Karpas-422 (cell line): ENCODE measurements at places on chromosomes 12 and 14.
A peak's percentile ranks its signal among the peaks of the same experiment; 100 is the strongest.

DNA sequence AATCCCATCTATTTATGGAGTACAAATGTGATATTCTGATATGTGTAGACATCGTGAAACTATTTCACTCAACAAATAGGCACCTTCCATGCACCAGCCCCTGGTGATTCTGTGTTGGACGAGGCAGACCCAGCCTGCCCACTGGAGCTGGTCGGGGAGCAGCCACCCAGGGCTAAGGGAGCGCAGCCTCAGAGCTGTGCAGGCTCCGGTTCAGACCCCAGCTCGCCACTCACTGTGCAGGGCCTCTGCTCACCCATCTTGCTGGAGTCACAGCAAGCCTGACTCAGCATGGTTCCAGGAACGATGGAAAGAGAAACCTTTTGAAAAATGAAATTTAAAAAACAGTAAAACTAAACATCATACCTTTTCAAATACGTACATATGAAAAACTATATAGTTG is 52.3 kb upstream of the BCL11B start:
- no peak for DNase-seq

GRCh38 chr12:63305901-63306875 is 155.2 kb upstream of the AVPR1A start:
- no peak for DNase-seq

- no peak for DNase-seq
These were observed 195.5 kb downstream of the PPM1H start for GRCh38 chr12:62739266-62740015.

DNA sequence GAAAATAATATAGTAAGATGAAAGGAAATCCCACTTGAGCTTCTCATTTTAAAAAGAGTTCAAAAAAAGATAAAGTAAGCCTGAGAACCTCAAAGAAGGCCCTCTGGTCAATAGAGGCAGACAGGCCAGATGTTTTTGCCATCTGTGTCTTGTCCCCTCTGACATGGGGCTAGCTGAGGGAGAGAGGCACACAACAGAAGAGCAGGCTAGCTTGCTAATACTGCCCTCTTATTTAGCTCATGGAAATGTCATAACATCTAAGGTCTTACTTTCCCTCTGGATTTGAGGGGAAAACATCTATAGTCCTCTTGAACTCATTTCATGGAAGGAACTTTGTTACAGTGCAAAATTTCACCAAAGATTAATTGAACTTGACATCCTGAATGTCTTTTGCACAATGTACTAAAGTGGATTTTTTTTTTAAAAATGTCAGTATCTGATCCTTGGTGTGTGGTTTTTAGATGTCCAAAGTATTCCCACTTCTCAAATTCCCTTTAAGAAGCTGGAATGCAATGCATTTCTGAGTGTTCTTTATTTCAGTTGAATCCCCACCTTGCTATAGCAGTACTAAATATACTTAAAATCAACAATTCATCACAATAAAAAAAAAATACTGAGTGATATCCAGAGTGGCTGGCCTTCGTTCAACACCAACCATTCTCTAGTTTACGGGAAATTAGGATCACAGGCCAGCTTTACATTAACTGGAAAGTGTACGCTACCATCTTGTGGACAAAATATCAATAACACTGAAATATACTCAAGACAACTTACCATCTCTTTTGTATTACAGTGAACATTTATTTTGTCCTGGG is 176.7 kb downstream of the PAH start:
- no peak for DNase-seq

GRCh38 chr14:23186913-23187654 is 3.6 kb upstream of the SLC7A8 start:
- DNase-seq = peak; percentile 81

GRCh38 chr12:97168804-97169203 is 261.7 kb downstream of the NEDD1 start:
- no peak for DNase-seq

DNA sequence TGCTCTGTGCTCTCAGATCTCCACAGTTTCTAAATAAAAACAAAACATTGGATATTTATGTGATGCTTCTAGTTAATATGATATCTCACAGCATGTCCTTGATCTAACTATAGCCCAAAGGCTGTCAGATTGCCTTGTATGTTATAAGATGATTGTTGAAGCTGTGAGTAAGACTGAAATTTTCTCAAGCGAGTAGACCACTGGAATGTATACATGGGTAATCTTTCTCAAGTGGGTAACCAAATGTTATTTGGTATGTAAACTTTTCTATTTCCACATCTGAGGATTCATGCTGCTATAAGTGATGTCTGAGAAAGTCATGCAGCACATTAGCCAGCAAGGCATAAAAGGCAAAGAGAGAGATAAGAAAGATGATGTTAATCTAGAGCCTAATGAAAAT is 886.7 kb downstream of the NRXN3 start:
- no peak for DNase-seq

DNA sequence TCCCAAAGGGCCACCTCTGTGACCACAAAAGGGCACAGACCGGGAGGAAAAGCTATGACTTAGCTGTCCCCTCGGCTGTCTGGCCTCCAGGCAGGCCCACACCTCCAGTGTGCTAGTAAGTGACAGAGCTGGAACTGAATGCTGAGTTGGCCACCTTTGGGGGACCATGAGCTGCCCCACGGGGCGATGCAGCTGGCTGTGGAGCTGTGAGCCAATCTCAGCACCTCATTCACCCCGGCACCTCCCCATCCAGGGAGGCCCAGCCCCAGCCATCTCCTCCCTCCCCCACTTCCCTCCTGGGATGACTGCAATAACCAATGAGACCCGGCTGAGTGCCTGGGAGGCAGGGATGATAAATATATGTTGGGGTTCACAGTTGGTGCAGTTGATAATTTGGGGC is 12.2 kb upstream of the TESC start:
- DNase-seq = peak; percentile 67

GRCh38 chr14:75254381-75254822 is 24.2 kb upstream of the FOS start:
- DNase-seq = no peak

- no peak for DNase-seq
These were observed 35.0 kb upstream of the CFAP54 start for GRCh38 chr12:96454396-96454795.
